ENCODE measurements at places on chromosomes 1 and 21.

DNA sequence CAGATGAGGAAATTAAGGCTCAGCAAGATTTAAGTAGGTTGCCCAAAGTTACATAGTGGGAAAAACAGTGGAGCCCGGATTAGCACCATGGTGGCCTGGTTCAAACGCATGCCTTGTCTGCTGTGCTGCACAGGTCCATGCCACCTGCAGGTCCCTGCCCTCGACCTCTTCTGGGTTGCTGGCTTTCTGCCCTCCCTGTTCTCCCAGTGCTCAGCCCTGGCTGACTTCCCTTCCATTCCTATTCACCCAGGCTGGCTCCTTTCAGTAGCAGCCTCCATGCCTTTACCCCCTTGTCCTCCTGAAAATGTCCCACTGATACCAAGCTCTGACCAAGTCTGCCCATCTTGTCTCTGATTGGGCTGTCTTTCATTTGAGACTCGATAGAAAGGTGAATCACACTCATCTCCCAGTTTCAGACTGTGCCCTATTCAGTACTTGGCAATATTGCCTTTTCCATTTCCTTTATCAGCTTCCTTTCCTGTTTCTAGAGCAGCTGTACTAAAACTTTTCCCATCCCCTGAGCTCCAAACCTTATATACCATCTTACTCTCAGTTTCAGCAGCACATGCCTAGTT lies 75.8 kb downstream of the ST3GAL3 start:
- no peak for DNase-seq

DNA sequence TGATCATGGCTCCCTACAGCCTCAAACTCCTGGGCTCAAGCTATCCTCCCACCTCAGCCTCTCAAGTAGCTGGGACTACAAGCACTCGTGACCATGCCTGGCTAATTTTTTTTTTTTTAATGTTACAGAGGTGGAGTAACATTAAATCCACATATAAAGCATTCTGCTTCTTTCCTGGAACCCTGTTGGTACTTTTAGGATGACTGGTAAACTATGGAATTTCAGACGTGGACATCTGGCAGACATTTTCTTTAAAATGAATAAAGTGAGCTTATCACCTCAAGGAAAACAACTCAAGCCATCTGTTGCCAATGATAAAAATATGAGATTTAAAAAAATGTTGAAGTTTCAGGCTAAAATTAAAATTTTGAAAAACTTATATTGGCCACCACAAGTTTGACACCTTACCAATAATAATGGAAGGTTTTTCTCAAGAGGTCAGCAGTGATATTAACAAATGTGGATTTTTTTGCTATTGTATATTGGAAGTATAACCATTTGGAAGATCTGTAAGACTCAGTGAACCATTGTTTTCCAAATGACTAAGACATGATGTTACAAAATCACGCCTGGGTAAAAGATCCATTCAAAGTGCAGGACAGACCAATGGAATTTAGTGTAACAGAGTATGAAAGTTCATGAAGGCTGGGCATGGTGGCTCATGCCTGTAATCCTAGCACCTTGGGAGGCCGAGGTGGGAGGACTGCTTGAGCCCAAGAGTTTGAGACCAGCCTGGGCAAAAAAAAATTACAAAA lies 52.7 kb upstream of the EIF4G3 start:
- DNase-seq, result no peak

DNA sequence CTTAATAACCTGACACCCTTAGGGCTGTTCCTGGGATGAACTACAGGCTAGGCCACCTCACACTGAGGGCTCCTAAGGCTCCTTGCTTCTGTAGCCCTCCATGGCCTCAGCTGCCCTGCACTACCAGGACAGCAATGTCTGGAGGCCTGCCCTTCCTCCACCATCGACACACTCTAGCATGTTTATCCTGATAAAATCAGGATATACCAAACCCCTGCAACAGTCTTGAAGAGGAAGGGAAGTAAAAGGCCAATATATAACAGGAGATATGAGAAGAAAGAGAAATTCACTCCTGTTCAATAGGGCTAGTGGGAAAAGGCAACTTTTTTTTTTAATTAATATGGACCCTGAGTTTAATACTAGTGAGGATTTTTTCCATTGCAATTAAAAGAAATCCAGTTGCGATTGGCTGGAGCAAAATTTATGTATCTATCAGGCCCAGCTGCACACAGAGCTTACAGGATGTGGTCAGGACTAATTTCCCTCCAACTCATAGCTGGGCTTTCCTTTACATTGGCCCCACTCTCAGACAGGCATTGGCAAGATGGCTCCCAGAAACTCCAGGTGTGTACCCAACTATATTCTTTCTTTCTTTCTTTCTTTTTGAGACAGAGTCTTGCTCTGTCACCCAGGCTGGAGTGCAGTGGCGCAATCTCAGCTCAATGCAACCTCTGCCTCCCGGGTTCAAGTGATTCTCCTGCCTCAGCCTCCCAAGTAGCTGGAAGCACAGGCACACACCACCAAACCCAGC lies 13.5 kb upstream of the ATP2B4 start:
- DNase-seq, result no peak

GRCh38 chr1:27554293-27554692 lies 49.7 kb downstream of the AHDC1 start:
- DNase-seq, result no peak

DNA sequence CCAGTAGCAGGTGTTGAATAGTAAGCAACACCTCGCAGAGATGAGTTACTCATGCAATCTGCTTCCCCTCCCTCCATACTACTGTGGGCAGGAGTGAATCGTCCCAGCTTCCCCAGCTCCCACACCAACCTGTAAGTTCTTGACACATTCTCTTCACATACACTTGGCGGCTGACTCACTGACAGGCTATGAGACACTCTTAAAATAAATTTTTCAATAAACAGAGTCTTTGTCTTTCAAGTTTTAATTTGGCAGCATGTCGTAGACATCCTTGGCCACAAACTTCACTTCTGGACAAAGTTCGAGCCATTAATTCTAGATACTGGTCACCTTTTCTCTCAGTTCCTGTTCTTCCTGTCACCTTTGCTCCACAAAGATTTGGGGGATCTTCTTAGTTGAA lies 290.7 kb downstream of the TM2D1 start:
- no peak for DNase-seq

DNA sequence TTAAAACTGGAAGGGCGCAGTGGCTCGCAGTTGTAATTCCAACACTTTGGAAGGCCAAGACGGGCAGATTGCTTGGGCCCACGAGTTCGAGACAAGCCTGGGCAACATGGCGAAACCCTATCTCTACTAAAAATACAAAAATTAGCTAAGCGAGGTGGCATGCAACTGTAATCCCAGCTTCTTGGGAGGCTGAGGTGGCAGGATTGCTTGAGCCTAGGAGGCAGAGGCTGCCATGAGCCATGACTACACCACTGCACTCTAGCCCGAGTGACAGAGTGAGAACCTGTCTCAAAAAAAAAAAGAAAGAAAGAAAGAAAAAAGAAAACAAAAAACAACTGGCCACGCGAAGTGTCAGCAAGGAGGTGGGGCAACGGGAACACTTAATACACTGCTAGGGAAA lies 6.3 kb downstream of the UBE2G2 start:
- no peak for DNase-seq

DNA sequence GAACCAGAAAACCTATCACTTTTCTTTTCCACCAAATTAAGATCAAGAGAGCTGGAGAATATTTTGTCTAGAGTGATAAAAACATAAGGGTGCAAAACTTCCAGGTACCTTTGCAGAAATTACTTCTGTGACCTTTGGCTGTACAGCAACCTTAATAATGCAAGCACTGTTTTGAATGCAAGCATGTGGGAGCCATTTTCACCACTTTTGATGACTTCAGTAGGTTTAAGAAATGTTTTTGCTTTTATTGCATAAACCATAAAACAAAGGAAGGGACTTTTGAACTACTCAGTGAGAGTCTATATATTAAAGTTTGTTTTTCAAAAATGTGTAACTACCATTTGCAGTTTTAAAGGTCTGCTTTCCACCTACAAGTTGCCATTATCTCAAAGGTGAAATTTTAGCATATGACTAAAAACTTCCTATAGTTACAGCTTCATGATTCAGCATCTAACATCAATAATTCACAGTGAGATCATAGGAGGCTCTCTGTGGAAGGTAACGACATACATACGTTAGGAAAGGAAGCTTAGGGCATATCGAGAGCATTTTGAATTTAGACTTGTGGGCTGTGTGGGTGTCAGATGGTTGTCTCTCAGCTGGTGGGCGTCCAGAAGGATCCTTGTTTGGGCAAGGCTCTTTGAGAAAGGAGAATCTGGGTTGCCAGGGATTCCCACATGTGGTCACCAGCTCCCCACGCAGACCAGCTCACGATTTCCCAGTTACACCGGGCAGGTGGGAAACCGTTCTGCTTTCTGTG lies 1.1 kb upstream of the GADD45A start:
- DNase-seq, result no peak

All from BJ (cell line).